AG09309 (cell line): ENCODE measurements at places on chromosomes 5 and 9.

DNA sequence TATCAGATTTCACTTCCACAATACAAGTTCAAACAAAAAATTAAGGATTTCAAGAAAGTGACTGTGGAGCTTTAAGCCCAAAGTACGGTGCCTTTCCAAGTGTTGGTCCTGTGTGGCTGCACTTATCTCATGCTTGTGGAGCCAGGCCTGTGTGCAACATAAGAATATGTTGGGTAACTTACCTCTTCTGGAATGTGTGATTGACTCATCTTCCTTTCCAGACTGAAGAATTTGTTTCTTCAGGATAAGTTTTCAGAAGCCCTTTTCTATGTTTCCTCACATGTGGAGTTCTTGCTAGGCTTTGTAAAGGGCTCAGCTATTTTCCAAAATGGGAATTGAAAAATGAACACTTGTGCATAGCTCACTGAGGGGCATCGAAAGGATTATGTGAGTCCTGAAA, 485.1 kb upstream of the PAPPA start:
- peak; percentile 83 for DNase-seq

DNA sequence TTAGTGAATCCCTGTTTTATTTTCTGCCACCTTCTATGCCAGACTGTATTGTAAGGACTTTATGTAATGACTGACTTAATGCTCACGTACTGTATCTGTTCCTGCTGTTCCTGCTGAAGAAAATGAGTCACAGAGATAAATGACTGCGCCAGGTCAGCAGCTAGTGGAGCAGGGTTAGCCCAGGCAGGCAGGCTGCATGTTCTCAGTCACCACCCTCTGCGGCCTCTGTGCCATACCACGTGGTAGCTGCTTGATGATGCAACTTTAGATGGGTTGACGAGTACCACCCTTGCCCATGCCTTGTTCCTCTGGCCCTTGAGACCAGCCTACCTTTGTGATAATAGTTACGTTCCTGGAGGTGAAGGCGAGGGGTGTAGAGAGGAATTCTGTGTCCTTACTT, 161.9 kb downstream of the TRIO start:
- DNase-seq, result peak; percentile 39

GRCh38 chr5:160129841-160130240, 10.6 kb upstream of the PWWP2A start:
- DNase-seq, result no peak

DNA sequence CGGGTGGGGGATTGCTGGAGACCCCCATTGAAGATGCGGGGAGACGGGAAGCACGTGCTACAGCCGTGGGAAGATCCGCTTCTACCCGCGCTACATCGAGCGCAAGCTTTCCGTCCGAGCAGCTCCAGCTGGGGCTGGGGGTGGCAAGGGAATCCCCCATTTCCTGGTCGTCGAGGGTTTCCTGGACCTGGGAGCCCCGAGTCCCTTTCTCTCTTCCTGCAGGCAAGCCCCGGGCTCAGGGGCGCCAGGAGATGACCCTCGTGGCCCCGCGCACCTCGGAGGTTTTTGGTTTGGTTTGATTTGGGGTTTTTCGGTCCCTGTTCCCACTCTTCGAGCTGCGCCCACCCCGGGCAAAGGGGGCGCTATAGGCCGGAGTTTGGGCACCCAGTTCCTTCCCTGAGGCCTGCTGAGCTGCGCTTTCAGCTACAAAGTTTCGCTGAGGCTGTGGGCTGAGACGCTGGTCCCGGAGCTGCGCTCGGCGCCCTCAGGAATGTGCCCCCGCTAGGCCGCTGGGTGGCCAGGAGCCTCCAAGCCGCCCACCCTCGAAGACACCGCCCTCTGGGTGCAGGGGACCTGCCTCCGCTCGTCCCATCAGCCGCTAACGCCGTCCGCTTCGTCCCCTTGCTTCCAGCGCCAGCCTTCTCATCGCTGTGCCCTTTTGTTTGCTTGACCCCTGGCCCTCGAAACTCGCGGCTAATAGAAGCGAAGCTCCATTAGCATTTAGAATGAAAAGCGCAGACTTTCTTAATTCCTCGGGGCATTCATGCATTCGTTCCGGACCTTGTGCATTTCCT, 2.9 kb downstream of the NR4A3 start:
- no peak for DNase-seq

DNA sequence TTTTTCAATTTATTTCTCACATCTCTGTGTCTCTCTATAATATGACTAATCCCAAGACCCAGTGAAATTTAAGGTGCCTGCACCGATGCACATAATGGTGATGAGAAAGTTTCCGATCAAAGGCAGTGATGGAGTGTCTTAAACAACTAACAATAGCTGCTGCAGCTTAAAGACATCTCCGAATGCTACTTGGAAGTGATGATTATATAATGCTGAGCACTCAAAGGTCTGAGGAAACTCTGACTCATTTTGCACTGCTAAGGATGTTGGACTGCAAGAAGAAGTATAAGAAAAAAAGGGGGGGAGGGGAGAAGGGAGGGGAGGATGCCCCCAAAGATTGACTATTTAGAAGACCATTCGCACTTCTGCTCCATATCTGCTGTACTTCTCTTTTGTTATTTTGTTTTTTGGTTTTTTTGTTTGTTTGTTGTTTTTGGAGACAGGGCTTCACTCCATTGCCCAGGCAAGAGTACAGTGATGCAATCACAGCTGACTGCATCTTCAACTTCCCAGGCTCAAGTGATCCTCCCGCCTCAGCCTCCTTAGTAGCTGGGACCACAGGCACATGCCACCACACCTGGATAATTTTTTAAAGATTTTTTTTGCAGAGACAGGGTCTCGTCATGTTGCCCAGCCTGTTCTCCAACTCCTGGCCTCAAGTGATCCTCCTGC, 192.2 kb downstream of the HSD17B3 start:
- DNase-seq, result no peak
